ENCODE measurements at places on chromosomes 7 and 10.

- peak; percentile 42 for DNase-seq
These were observed 45.7 kb downstream of the KIAA1549 start for GRCh38 chr7:138935465-138936011.

DNA sequence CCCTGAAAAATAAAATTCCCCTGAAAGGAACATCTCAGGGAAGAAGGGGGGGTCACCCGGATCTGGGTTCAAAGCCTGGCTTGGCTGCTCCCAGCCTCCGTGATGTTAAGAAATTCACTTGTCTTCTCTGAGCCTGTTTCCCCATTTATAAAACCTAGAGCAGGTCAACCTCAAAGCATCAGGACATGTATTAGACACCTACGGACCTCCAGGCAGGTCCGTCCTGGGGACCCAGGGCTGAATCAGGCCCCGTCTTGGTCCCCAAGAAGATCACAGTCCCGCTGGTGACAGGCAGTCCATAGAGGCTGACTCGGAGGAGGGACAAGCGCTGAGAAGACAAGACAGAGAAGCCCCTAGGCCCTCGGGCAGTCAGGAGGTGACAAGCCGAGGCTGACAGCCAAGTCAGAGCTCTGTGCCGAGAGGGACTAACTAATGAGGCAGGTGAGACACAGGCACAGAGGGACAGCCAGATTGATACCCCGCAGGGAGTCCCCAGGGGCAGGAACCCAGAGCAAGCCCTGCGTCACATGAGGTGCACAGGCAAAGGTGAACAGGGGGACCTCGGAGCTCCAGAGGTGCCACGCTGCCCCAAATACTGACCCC, 2.9 kb downstream of the MYL10 start:
- DNase-seq = no peak

DNA sequence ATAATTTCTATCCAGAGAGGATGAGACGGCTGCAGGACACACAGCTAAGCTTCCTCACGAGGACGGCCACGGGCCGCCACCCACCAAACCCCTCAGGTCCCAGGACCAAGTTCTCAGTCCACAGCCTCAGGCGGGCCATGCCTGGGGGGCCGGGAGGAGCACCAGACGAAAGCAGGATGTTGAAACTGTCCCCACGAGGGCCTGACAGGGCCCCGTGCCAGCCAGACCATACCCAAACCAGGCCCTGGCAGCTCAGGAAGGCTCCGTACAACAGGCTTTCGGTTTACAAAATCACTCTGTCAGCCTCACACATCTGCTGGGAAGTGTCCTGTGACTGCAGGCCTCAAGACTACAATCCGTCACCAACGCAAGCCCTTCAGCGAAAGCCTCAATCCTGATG, 14.5 kb downstream of the TUBGCP2 start:
- no peak for DNase-seq

- no peak for DNase-seq
These were observed 347.9 kb upstream of the MEOX2 start for GRCh38 chr7:16034353-16034752.

GRCh38 chr10:123527151-123527550, 139.0 kb upstream of the GPR26 start:
- DNase-seq = no peak

DNA sequence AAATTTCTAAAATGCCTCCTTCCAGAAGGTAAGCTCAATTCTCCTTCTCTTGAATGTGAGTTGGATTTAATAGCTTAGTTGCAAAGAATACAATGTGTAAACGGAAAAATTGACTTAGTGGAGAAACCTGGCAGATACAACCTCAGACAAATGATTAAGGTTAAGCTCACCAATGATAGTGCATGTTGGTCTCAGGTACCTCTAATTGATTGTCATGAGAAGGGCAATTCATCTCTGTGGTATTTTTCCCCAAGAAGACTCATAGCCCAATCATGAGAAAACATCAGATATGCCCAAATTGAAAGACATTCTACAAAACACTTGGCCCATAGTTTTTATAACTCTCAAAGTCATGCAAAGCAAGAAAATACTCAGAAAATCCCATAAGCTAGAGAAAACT, 36.2 kb upstream of the TMEM106B start:
- DNase-seq = no peak

- peak; percentile 51 for DNase-seq
These were observed 752 bp downstream of the DRGX start for GRCh38 chr10:49394933-49395740.
